RKO (cell line): ENCODE measurements at places on chromosomes 2 and 18.
A peak's percentile ranks its signal among the peaks of the same experiment; 100 is the strongest.

DNA sequence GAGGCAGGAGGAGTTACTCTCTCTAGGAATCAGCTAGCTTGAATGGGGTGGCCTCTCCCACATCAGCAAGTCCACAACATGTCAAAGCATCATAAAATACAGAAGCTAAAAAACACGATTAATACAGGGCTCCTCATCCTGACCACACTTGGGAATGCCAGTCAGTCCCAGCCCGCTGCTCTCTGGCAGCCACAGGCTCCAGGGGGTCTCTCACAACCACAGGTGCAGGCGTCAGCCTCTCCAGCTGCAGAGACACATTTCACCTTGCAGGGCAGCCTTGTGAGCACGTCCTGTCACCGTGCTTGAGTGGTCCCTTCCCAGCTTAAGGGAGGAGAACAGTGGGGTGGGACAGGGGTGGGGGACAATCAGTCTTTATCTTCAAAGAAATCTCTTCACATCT lies 137.4 kb upstream of the SH3BP4 start:
- DNase-seq = no peak

- no peak for DNase-seq
Observed at GRCh38 chr18:63130176-63130575, 189.4 kb downstream of the BCL2 start.

- no peak for DNase-seq
Observed at GRCh38 chr18:10971717-10972116, 177.7 kb downstream of the PIEZO2 start.

DNA sequence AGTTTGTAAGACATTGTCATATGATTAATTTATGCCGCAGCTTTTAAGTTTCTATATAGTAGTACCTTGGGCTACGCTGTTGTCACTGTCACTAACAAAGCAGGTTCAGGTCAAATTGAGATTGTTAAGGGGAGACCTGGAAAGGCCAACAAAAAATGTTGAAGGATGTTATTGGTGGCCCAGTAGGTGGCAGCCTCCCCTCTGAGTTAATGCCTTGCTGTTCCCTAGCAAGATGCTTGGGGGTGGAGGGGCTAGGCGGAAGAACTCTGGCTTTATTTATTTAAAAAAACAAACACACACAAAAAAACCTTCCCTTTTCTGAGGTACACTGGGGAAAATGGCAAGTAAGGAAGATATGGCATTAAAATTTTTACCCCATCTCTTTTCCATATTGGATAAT lies 128.3 kb upstream of the ATP5MC3 start:
- peak; percentile 45 for DNase-seq

DNA sequence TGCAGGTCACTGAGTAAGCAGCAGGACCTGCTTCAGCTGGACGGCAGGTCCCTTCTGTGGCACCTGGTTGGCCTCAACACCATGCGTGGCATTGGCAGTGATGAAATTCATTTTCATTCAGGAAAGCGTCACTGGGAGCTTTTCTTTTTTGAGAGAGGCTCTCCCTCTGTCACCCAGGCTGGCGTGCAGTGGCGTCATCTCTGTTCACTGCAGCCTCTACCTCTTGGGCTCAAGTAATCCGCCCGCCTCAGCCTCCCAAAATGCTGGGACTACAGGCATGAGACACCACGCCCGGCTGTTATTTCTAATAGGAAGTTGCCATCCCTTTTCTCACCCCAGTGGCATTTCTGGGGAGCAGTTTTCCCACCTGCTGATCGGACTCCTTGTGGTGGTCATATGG lies 39.3 kb downstream of the NCK2 start:
- no peak for DNase-seq

GRCh38 chr2:16798472-16798871 lies 132.8 kb upstream of the CYRIA start:
- DNase-seq = no peak

DNA sequence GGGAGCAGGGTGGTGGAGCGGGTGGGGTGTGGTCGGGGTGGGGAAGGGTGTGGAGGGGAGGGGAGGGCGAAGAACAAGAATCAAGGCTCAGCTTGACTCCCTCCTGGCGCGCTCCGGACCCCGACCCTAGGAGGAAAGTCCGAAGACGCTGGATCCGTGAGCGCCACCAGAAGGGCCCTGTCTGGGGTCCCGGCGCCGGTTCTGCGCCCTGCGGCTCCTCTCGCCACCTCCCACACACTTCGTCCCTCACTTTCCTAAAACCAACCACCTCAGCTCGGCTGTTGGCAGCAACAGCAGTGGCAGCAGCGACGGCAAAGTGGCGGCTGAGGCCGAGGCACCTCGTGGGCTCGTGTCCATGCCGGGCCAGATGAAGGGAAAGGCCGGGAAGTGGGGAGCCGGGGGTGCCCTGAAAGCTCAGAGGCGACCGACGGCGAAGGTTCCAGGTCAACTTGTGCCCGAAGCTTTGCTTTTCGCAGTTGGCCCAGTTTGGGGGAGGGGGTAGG lies 2.1 kb downstream of the KLHL14 start:
- DNase-seq = no peak

DNA sequence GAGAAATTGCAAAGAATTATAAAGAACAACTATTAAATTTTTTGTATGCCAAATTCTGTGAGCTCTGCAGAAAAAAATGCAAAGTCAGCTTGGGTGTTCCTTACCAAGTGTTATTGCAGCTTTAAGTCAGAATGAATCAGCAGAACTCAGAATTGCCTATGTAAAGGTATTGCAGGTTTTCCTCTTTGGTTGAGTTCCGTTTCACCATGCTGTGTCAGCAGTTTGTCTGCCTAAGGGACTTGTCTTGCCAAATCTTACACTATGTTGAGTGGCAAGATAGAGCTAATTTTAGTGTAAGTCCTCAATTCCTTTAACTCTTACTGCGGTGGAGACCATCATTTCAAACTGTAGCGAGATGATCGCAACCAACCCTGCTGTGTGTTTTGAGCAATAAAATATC lies 38.8 kb downstream of the ADAM23 start:
- no peak for DNase-seq

DNA sequence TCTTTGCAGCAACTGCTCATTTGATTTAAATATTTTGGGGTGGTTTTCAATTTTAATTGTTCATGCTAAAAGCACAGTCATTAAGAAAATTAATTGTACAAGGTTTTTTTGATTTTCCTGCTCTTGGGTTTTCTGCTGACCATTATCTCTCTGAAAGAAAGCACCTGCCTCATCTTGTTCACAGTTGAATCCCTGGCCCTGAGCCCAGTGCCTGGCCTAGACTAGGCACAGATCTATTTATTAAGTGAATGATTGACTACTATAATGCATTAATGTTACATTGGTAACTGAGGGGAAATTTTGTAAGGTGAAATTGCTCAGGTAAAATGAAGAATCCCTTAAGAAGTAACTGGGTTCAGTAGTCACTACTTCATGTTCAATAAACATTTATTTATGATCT lies 22.0 kb downstream of the IL1RL2 start:
- DNase-seq = no peak

DNA sequence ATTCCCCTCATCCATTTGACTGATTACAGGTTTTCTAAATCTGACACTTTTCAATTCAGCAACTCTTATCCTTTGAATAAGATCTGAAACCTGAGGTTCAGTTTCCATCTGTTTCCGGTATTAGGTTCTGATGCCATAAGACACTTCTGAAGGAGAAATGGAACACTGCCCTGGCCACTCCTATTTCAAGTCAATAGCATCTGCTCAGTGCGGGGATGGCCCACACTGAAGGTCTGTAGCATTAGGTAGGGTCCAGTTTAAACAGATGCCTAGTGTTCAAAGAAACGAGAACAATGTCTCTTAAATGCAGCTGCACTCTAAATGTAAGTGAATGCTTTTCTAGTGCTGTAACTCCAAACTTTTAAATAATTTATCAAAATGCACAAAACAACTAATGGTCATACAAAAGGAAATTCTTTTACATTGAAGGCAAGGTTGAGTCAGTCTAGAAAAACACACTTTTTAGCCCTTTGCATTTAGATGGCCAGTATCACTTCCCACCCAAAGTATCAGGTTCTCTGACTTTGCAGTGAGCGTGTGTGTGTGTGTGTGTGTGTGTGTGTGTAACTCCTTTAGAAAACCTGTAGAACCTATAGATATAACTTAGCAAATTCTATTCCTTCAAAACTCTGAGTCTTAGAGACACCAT lies 78.2 kb downstream of the STK39 start:
- DNase-seq = no peak

DNA sequence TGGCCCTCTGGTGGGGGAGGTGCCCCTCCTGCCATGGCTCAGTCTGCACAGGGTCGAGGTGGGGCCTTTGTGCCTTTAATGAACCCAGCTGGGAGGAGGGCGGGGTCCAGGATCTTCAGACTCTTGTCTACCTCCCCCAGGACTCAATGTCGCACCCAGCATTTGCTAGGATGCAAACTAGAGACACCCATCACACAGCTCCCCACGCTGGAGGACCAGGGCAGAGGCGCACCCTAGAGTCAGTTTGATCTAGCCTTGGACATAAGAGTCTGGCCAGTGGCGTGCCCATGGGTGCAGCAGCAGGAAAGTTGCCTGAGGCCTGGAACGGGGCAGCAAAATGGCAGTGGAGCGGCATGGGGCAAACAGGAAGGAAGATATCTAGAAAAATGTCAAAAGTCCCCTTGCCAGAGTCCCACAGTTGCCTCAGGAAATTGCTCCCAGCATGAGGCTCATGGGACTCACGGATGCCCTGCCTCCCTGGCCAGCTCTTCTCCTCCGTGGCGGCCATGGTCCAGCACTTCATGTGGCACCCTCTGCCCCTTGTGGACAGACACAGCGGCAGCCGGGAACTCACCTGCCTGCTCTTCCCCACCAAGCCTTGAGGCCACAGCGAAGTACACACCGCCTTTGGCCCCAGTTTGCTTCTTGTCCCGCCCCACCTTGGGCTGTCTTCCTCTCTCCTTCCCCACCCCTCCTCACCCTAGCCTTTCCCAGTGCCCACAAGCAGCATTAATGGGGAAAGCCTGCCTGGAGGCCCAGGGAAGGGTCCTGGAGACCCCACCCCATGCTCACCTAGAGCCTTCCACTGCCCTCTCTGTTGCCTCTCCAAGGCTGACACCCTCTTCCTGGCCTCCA lies 17.7 kb downstream of the SH2D6 start:
- DNase-seq = no peak

DNA sequence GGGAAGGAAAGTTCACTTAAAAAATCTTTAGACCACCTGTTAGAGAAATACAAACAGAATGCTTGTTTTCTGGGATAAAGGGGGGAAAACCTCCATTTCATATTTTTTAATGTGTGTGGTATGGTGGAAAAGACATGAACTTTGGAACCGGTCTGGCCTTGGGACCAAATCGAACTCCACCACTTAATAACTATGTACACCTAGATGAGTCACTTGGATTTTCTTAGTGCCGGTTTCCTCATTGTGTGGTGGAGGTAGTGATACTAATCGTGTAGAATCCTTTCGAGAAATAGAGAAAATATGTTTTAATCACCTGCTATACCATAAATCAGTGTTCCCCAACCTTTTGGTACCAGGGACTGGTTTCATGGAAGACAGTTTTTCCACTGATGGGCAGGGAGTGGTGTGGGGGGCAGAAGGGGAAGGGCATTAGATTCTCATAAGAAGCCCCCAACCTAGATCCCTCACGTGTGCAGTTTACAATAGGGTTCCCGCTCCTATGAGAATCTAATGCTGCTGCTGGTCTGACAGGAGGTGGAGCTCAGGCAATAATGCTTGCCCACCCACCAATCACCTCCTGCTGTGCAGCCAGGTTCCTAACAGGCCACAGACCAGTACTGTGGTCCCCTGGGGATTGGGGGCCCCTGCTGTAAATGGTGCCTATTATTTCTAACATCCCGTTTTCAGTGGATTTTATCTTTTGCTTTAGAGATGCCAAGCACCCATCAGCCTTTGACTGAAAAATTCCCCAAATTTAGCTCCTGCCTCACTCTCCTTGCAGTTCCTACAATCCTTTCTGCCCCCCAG lies 308.8 kb downstream of the PRKCE start:
- DNase-seq = no peak

- DNase-seq = peak; percentile 7
Observed at GRCh38 chr2:98731894-98732349, 990 bp upstream of the MGAT4A start.

DNA sequence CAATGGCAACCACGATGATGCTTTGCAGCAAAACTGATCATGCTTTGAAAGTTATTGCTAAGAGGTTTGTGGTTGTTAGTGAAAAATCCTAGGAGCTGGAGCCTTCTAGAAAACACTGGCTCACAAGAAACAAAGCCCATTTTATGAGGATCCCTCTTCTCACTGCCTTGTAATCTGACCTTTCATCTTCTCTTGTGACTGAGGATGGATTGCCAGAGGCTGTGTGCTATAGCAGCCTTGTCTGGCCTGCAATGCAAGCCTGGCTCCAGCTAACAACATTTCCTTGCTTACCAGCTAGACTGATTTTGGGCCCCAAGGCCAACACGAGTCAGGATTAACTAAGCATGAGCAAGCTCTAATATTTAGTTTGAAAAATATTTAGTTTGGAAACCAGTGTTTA lies 13.1 kb downstream of the PIEZO2 start:
- no peak for DNase-seq

DNA sequence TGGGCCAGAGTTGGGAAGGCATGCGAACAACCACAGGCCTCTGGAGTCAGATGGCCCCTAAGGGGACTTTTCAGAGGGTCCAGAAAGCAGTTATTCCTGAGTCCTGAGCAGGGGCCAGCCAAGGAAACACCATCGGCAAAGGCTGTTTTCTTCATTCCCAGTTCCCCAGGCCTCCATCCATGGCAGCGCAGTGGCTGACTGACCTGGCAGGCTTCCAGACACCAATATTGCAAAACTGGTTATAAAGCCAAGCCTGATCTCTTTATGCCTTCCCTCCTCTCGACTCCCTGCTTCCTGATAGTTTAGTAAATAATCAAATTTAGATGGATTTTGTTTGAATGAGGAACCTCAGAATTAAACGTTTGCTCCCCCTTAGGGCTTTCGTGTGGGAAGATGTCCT lies 133.4 kb upstream of the ITGA6 start:
- no peak for DNase-seq

DNA sequence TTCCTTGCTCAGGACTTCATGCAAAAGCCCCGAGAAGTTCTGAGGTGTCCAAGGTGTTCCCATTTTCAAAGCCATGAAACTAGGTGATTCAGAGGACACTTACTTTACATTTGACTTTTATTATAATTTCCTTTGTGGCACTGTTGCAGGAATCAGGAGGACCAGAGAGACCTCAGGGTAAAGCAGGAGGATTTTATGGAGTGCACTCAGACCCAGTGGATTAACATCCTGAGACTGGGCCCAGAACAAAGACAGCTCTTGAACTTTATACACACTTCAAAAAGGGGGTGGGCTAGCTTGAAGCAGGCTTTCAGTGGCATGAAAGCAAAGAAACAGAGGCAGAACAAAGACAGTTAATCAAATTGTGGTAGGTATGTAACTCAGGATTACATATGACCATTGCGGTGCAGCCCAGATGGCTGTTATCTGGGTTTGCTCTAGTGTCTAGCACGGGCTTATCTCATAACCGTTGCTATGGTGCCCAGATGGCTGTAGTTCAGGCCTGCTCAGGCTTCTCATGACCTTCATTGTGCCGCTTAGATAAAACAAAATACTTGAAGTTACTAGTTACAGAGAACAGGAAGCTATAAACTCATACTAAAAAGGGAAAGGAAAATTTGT lies 39.4 kb downstream of the TMEM182 start:
- DNase-seq = peak; percentile 16

GRCh38 chr2:191631754-191632153 lies 46.2 kb upstream of the NABP1 start:
- DNase-seq = no peak

- peak; percentile 73 for DNase-seq
Observed at GRCh38 chr2:216319771-216320170, 52.5 kb downstream of the MARCHF4 start.

GRCh38 chr2:32482471-32482870 lies 125.6 kb downstream of the BIRC6 start:
- no peak for DNase-seq

GRCh38 chr2:25608718-25609117 lies 64.7 kb downstream of the DTNB start:
- DNase-seq = no peak

GRCh38 chr18:59549503-59550173 lies 147.6 kb downstream of the CCBE1 start:
- DNase-seq = no peak
